ENCODE measurements at places on chromosomes 12 and 14.

- no peak for DNase-seq
Observed at GRCh38 chr12:16509411-16509810, 96.6 kb downstream of the LMO3 start.

GRCh38 chr14:42565556-42565955, 958.9 kb downstream of the LRFN5 start:
- no peak for DNase-seq

- DNase-seq: no peak
Observed at GRCh38 chr12:27915021-27915420, 57.5 kb downstream of the PTHLH start.

DNA sequence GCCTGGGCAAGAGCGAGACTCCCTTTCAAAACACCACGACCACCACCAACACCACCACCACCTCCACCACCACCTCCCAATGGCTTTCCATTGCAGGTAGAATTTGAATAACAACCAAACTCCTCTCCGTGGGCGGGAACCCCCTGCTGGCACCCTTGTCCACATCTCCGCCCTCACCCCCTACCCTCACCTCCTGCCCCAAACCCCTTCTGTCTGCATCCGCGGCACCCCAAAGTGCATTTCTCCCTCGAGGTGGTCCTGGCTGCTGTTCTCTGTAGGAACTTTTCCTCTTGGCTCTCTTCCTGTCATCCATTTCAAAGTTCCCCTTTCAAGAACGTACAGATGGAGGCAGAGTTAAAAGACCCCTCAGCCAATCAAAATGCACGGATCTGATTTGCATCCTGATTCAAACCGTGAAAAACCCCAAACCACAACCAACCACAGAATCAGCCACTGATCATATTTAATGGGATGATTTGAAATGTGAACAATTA, 3.8 kb downstream of the SDSL start:
- DNase-seq: no peak

DNA sequence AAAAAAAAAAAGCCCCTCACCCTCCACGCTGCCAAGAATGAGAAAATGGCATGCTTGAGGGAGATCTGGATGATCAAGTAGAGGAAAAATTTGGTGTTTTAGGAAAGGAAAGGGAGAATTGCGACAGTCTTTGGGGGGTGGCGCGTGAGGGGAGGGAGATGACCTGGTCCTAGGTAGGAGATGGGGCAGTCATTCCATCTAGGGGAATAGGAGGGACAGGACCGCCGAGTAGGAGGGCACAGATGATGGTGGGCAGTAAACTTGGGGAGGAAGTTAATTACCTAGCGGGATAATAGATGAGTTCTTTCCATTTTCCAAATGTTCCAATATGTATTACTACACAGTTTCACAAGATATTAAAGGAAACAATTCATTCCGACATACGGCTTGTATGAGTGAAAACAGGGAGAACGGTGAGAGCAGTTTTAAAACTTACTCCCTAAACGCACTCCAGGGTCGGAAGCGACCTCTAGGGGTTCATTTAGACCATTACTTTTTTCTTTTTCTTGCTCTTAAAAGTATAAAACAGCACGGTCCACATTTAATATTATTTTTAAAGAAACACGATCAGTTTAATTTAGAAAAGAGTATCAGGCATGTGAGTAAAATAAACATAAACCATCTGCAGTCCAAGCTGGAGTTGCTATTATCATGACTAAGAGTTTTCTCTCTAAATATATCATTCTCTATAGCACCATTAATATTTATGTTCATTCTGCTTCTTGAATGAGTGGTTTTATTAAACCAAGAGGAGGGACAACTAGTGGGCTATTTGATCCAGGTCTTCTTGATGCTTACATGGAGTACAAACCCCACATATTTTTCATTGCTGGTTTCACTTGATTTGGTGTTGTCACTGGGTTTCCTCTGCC, 3.0 kb upstream of the FNTB start:
- peak; percentile 87 for DNase-seq

DNA sequence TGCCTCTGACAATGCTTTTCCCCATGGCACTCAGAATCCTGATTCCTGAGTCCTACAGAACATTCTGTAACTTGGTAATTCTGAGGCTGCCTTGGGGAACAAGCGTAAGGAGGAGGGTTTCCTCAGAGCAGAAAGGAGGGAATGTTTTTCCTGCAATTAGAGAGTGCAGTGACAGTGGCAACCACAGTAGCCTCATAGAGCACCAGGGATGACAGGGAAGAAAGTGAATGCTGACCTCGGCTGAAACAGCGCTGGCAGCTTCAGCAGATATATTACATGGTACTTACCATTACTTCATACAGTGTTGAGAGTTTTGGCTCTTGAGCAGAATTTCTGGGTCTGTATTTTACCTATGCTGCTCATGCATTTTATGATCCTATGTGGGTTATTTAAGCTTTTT, 757.1 kb downstream of the NRXN3 start:
- DNase-seq: no peak
